Gastrocnemius medialis (tissue), 4 donors: ENCODE measurements at places on chromosomes 4 and X.

- H3K27me3 ChIP-seq, result no peaks in the 10 kb centered on the region
- no peak overlapping the region for H3K4me3 ChIP-seq
- H3K36me3 ChIP-seq, result no peaks in the 10 kb centered on the region
- DNase-seq, result no peak
- no peak overlapping the region for H3K27ac ChIP-seq
Observed at GRCh38 chr4:45317276-45317675, 590.9 kb upstream of the GNPDA2 start.

DNA sequence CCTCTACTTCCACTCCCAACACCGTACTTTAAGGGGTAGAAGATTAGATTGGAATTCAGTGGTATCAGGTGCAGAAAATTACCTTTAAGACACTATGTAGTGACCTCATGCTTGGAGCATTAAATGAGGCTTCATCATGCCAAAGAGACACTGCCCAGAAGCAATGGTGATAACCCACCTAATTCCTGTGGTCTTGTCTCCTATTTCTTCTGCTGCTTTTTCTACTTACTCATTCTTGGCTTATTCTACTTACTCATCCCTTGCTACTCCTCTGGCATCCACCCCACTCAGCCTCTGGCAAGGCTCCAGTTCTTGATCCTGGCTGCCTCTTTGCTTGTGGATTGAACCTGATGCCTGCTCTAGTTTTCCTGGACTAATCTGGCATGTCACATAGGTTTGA lies 62.3 kb upstream of the ADAMTS3 start:
- no peak overlapping the region for H3K4me3 ChIP-seq
- H3K27ac ChIP-seq, result no peak overlapping the region
- no peak for DNase-seq
- H3K27me3 ChIP-seq, result no peaks in the 10 kb centered on the region
- H3K4me1 ChIP-seq, result no peaks in the 10 kb centered on the region
- no peaks in the 10 kb centered on the region for H3K36me3 ChIP-seq

GRCh38 chr4:24720436-24720835 lies 74.9 kb upstream of the SOD3 start:
- H3K4me3 ChIP-seq, result no peak overlapping the region
- no peak for DNase-seq
- no peaks in the 10 kb centered on the region for H3K4me1 ChIP-seq
- no peaks in the 10 kb centered on the region for H3K36me3 ChIP-seq
- H3K27ac ChIP-seq, result no peak overlapping the region
- no peaks in the 10 kb centered on the region for H3K27me3 ChIP-seq

DNA sequence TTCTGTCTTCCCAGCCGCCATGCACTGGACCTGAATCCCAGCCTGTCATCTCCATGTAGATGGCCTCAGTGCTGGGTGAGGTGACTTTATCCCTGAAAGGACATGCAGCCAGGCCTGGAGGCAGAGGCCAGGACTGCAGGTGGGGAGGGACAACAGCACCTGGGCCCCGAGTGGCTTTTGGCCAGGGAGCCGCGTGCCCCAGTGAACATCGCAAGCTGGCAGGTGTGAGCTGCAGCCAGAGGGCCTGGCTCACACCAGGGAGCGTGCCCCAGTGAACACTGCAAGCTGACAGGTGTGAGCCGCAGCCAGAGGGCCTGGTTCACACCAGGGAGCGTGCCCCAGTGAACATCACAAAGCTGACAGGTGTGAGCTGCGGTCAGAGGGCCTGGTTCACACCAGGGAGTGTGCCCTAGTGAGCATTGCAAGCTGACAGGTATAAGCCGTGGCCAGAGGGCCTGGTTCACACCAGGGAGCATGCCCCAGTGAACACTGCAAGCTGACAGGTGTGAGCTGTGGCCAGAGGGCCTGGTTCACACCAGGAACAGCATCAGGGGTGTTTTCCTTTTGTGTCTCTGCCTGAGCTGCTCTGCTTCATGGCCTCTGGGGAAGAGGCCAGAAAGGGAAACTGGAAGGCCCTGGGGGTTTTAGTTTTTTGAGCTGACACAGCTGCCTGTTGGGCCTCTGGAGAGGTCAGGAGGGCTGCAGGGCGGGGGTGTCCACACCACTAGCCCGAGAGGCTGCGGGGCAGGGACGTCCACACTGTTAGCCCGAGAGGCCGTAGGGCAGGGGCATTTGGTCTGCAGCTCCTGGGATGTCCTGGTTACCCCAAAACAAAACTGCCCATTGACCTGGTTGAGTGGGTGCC lies 22.7 kb upstream of the PSAPL1 start:
- no peak for DNase-seq
- peaks cover 12% of the 10 kb centered on the region for H3K27me3 ChIP-seq
- no peaks in the 10 kb centered on the region for H3K4me1 ChIP-seq
- no peaks in the 10 kb centered on the region for H3K36me3 ChIP-seq
- no peak overlapping the region for H3K4me3 ChIP-seq

DNA sequence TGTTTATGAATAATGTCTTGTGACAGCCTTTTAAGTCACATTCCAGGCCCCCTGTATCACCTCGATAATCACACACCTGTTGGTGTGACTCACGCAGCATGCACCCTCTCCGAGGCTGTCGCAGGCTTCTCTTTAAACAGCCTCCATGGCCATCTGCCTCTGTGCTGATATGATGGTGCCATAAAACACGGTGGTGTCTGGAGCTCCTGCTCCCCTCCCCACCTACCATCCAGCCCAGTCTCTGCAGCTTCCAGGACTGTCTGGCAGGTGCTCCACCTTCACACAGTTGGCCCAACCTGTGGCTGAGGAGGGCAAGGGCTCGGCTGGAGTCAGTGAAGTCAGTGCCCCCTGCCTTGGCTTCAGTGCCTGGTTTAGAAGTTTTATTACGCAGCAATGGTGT lies 173.8 kb upstream of the RPL34 start:
- no peak overlapping the region for H3K4me3 ChIP-seq
- no peaks in the 10 kb centered on the region for H3K36me3 ChIP-seq
- H3K4me1 ChIP-seq, result no peaks in the 10 kb centered on the region
- no peak for DNase-seq

DNA sequence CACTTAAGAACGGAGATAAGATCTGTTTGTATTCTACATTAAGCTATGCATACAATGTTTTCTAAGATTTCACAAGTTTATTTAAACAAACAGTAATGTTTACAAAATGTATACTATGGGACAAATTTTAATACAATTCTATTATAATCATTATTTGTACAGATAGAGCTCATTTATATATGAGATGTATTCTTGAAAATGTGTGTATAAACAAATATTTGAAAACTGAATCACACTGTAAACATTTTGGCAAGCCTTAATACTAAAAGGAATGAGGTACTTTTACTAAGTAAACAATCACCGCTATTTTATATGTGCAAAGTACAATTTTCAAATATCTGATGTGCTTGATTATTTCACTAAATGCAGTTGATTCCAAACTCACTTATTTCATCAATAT lies 119.2 kb upstream of the MAB21L2 start:
- H3K27me3 ChIP-seq, result no peaks in the 10 kb centered on the region
- no peaks in the 10 kb centered on the region for H3K36me3 ChIP-seq
- no peaks in the 10 kb centered on the region for H3K4me1 ChIP-seq
- no peak for DNase-seq
- H3K4me3 ChIP-seq, result no peak overlapping the region
- no peak overlapping the region for H3K27ac ChIP-seq
